Right renal pelvis (tissue), 4 donors: ENCODE measurements at places on chromosomes 13 and 19.

DNA sequence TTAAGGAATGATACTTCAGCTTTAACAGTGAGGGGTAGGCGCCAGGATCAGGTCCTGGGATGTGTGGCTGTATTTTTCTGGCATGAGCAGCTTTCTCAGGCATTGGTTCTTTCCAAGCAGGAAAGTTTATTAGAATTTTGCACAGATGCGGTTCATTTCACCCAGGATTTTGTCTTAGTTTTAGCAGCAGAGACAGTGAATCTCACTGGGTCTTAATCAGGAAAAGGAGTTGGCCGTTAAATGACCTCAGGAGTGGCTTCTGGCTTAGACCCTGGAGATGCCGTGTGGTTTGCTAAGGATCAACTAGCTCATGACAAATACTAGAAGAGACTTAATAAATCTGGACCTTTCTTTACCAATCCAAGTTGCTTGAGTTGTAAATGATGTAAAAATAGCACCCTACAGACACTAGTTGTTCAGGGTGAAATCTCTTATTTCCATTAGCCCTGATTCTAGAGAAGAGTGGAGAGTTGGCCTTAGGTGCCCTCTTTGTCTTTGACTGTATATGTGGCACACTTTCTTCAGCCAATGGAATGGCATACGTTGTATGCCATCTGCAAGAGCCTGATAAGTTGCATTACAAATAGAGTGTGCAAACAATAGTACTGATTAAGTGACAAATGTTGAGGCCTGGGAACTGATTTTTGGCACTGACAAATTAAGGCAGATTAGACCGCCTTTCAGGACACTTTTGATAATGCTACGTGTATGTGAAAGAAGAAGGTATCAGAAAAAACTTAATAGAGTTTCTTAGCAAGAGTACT, 34.0 kb downstream of the LRCH1 start:
- no peak for DNase-seq

DNA sequence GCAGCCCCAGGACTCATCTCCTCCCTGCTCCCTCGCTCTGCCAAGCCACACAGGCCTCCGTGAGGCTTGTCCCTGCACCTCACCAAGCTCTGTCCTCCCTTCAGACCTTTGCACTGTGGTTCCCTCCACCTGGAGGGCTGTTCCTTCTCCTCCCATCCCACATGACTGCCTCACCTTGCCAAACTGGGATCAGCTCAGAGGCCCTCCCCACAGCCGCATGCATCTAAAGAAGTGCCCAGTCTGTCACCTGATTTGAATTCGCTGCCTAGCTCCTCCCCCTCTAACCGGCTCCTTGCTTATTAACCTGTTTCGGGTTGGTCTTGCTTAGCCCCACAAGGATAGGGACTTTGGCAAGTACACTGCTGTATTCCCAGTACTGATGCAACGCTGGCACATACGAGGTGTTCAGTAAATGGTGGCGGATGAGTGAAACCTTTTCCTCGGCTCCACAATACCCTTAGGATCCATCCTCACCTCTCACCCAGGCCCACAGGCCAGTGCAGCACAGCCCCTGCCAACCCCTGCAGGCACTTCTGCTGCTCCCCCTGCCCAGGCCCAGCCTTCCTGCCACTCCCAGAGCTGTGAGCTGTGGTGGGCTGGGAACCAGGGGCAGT, 4.4 kb downstream of the AKT2 start:
- DNase-seq: no peak

DNA sequence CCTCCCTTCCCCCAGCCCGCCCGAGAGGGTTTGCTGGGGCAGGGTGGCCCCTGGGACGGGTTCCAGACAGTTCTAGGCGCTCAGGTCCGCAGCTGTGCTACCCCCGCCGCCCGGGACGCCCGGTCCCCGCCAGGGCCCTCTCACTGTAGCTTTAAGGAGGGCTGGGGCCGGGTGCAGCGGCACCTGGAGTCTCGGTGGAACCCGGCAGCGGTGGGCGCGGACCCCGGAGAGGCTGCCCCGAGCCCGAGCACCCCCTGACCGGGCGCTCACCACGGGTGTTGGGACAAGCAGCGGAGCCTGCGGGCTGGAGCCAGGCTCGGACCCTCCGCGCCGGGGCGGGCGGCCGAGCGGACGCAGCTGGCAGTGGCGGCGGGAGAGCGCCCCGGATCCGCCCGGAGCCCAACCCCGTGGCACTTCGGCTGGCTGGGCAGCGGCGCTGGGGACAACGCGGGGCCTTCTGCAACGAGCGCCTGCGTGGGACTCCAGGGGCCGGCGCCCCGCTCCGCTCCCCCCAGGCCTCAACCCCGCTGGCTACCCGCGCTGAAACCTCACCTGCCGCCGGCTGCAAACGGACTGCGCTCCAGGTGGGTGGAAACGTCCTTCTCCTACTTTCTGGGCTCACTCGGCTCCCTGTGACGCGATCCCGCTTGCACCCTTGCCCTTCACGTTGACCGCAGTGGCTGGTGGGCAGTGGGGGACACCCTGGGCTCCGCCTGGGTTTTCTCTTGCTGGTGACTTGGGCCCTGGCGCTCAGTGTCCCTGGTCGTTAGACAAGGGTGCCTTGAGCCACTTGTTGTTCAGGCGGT, 81.1 kb downstream of the ZNF429 start:
- DNase-seq: no peak

- DNase-seq: no peak
These were observed 305.0 kb downstream of the EFNB2 start for GRCh38 chr13:106230450-106230849.

DNA sequence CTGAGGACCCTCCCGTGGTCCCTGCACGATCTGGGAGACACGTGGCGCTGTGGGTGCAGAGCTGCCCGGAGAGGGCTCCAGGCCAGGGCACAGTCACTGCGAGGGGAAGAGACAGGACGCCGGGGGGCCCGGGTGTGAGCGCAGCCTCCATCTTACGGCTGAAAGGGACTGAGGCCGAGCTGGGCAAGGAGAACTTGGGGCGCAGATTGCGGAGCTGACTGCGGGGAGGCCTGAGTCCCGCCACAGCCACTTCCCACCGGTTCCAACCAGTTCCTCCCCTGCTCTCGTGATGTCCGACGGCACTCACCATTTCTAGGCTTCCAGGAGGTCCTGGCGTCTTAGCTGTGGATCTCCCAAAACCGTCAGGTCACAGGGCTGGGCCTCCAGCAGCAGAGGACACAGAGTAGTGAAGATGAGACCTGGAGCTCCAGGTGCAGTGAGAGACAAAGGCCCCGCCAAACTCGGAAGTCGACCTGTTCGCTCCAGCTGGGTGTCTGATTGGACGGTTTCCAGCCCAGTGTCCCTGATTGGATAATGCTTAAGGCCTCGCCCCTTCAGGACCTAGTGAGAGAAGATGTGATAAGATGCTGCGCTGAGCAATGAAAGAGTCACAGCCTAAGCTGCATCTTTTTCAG, 4.8 kb upstream of the ZNF253 start:
- peak; percentile 70 for DNase-seq

DNA sequence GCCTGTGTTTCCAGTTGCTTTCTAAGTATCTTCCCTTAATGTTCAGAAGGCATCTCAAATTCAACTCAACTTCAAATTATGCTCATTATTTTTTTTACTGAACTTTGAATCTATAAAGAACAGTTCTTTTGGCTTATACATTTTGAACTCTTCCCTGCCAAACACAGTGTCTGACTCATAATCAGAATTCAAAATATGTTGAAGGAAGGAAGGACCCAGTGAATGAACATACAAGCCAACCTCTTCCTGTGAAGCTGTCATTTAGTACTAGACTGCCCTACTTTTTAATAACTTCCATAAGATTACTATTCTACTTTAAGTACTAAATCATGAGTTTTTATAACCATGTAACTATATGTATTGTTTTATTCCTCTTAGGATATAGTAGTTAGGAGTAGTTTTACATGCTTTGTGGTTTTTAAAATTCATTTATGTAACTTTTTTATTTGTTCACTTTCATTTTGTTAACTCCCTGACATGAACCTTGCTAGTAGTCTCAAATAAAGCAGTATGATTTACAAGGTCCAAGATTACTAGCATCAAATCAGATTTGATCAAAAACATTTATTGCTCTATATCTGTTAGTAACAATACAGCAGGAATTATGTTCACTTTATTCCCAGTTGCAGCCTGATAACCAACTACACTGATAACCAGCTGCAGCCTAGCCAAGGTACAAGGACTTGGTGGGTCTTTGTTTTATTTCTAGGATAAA, 6.4 kb downstream of the NUDT15 start:
- DNase-seq: no peak

- DNase-seq: no peak
These were observed 322.8 kb downstream of the ITGBL1 start for GRCh38 chr13:101775267-101775666.

- no peak for DNase-seq
These were observed 17.4 kb upstream of the PLPP2 start for GRCh38 chr19:308471-309205.

DNA sequence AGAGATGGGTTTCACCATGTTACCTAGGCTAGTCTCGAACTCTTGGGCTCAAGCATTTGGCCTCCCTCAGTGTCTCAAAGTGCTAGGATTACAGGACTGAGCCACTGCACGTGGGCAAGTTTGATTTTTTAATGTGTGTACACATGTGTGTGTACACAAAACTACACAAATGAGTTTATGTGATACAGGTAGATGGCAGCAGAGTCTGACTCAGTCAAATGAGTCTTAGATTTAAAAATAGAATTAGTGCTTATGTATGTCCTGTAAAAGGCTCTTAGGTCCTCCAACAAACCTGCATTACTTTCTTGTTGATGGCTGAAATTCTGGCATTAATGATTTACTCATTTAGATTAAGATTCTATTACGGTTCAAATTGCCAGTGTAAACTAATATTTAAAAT, 293.7 kb downstream of the PCDH17 start:
- DNase-seq: no peak

DNA sequence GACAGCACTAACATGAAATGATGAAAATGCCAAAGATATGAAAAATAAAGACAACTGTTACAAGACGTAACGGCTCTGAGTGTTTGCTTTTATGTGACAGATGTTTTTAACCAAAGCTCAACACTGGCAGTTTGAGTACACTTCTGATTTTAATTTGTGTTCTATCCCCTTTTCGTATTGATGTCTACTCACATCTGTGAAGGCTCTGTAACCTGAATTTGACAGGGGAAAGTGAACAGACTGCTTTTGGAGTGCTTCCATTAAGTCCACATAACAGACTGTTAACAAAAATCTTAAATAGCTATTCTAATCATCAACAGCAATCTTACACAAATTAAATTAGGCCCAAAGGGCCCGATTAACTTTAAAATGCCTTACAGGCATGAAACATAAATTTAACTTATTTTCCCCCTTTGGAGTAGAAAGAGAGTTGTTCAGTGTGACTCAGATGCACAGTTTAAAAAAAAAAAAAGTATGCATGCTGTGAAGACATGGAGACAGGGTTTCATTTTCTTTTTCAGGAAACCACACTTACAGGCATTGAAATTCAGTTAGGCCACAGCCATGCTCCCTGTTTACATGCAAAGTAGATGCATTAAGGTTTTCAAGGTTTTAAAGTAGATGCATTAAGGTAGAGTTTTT, 16.3 kb upstream of the RNASEH2B start:
- DNase-seq: no peak

GRCh38 chr19:36401475-36401874, 17.0 kb downstream of the ZFP82 start:
- DNase-seq: no peak

DNA sequence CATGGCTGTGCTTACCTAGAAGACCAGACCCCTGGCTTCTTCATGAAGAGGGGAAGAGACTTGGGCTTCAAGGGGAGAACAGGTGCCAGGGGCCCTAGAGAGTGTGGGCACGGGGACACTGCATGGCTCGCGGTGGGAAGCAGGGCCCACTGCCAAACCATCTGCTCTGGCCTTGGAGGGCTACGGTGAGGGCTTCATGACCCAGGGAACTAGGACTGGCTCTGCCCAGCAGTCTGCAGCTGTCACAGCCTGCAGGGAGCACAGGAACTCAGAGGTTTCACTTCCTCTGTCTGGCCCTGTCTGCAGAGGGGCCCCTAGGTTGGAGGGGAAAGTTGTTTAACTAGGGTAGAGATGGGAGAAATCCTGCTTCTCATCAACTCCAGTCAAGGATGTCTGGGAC, 4.3 kb downstream of the ERCC1 start:
- no peak for DNase-seq

DNA sequence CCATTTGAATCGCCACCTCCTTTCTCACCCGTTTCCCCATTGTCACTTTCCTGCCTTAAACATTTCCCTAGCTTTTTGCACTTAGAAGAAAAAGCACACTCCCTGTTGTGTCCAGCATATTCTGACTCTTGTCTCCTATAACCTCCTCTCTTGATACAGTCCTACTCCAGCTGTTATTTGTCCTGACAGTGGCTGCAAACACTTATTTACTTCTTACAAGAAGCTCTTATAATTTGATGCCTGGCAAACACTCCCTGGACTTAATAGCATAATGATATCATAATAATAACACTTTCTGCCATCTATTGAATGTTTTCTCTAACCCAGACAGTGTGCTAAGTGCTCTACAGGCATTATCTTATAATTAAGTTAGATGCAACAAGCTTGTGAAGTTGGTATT, 76.6 kb downstream of the DGKH start:
- no peak for DNase-seq

DNA sequence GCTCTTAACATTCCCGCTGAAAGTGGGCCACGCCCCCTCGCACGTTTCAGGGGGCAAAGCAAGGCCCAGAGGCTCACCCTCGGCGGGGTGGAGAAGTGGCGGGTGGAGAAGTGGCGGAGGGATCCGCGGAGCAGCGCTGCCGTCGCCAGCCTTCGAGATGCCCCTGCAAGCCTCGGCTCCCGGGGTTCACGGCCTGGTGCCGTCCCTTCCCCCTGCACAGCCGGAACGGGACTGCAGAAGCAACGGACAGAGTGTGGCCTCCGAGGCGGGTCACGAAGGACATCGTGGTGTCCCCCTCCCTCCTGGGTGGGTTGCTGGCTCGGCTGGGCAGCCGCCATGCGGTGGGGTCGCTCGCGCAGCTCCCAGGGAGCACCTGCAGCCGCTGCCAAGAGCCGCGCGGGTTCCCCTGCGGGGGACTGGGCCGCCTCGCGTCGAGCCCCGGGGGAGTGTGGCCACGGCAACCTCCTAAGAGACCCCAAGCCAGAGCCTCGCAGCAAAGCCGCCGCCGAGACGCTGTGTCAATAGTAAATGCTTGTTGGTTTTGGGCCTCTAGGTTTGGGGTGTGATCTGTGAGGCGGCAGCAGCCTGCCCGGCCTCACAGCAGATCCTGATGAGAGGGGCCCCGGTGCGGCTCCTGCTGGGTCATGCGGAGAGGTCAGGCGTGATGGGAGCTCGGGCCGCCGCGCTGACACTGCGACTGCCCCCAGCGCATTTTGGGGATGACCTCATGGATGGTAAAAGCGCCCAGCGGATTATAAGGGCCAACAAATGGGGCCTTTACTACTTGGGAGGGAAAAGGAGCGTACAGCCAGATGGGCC, 5.5 kb downstream of the TPGS1 start:
- no peak for DNase-seq

GRCh38 chr19:12745166-12745897, 6.3 kb upstream of the BEST2 start:
- DNase-seq: no peak

GRCh38 chr19:54017261-54017660, 25.8 kb downstream of the CACNG6 start:
- no peak for DNase-seq
